ENCODE measurements at places on chromosomes 4 and X. TPM values are rescaled to one million over a fixed set of nuclear protein-coding genes. Genes with fewer than 3 reads are reported as not detected.

The RIBC1 gene
- polyA plus RNA-seq = 0.26 TPM

The FGF13 gene
- 0.35 TPM for polyA plus RNA-seq

The SSX1 gene
- polyA plus RNA-seq = not detected

The BRCC3 gene
- polyA plus RNA-seq = 18.7 TPM

The CSAG2 gene
- not detected for polyA plus RNA-seq

All from AG04450 (cell line).